ENCODE measurements at places on chromosomes 3 and 15.

DNA sequence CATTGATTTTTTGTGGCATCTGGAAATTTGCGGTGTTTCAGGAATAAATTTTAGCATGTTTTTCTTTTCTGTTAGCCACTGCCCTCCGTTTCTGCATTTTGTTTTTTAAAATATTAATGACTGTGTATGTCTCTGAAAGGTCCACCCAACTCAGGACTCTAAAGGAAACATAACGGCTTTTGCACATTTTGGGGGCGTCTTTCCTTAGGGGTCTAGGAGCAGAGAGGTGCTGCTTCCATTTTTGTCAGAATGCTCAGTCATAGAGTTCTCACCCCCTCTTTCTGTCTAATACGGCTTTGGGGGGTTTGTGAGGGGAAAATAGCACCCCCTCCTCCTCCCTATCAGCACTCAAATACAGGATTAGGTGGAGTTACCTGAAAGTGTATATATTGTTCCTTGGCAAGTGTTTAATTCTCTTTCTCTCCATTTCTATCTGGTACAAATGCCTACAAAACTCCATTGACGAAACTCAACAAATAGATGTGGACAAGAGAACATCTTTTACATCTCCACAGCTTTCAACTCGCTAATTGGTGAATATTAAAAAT is 219.4 kb downstream of the MEIS2 start:
- no peak for DNase-seq

- DNase-seq: no peak
Observed at GRCh38 chr15:94070356-94071295, 160.7 kb upstream of the MCTP2 start.

DNA sequence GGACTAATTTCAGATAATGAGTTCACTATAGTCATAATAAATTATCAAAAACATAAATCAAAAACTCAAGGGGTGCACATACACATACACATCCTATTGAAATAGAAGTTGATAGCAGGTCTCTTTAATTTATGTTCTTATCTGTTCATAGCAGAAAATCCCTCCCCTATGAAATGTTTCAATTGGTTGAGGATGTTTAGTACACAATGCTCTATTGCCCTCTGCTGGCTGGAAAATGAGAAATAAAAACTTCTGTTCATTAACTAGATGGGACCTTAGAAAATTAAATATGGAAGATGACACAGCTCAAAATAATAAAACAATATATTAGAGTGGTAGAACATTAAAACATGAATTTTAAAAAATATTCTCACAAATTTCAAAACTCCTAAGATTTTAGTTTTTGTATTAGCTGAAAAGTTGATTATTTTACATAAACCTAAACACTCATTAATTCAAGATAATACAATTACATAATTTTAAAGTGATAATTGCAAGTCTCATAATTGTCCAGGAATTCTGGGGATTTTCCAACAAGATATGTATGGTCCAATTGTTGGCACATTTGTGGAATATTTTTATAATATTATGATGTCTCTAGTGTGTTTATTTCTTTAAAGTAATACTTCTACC is 735.0 kb downstream of the ROBO1 start:
- DNase-seq: no peak

- DNase-seq: no peak
Observed at GRCh38 chr3:40427045-40427669, 30.0 kb upstream of the RPL14 start.

GRCh38 chr15:57595011-57595866 is 3.5 kb downstream of the MYZAP start:
- DNase-seq: no peak

- DNase-seq: no peak
Observed at GRCh38 chr3:11583638-11584046, 60.1 kb downstream of the VGLL4 start.

- DNase-seq: no peak
Observed at GRCh38 chr3:156594219-156594683, 39.3 kb upstream of the SSR3 start.

DNA sequence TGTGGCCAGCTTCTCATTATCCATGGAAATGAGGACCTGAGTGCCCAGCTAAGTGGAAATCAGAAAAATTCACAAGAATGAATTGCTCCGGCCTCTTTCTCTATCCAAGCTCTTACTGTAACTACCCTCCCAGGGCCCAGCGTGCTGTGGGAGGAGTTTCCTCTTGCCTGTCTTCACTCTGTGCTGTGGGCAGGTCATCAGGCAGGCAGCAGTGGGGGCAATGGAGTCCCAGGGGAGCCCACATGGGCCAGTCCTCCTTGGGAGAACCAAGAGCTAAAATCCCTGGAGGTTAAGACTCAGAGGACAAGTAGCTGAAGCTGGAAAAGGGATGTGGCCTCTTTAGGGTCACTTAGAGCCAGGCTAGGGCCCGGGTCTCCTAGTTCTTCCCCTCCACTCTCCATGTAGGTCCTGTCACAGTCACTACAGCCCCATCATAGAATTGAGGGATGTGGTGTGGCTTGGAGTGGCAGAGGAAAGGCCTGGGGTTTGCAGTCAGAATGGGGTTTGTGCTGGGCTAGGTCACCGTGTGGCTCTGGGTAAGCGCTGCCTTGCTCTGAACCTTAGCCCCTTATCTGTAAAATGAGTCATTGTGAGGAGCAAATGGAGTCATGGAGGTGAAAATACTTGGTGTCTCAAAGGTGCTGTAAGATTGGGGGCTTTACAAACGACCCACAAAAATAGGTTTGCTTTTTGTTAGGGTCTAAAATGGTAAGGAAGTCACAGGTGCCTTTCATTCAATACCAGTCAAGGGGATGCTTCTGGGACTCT is 3.7 kb downstream of the GASK1A start:
- DNase-seq: no peak

DNA sequence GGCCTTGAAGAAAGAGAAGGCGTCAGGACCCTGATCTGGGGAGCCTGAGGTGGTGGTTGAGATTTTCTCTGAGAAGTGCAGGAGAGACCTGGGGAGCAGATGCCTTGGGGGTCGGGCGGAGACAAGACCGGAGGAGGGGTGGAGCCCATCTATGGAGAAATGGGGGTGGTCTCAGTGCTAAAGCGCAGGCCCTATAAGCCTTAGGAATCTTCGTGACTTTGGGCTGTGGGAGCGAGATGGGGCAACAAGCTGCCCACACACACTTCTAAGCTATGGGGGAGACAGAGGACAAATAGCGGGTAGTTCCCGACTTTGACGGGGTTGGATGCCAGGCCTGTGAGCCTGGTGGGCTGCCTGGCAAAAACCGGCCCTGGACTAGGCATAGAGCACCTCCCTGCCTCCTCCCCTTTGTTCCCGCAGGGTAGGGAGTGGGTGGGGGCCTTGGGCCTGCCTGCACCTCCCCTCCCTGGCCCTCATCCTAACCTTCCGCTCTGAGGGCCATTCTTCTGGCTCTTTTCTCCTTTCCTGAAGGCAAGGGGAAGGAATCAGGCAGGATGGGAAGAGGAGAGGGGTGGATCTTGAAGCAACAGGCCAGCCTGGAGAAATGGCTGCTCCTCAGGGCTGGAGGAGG is 880 bp downstream of the NISCH start:
- DNase-seq: no peak

DNA sequence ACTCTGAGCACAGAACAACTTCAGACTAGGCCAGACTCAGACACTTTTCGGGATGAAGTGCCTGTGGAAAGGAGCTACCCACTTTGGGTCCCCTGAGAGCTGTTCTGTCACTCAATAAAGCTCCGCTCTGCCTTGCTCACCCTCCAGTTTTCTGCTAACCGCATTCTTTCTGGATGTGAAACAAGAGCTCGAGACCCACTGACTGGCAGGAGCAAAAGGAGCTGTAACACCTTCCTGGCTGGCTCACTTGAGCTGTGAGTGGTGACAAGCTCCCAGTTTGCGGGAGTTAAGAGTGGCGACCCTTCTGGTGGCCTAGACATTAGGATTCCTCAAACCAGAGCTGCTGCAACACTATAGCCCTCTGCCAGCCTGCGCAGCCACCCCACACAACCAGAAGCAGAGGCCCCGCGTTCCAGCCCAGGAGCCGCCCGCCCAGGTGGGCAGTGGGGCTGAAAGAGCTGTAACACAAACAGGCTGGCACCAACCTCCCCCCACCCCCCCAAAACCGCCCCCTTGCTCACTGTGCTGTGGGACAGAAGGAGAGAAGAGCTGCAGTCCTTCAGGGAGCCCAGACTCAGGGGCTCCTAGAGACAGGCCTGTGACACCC is 1178.1 kb upstream of the GBE1 start:
- DNase-seq: no peak

- DNase-seq: no peak
Observed at GRCh38 chr3:23219117-23219516, 16.0 kb downstream of the UBE2E2 start.

GRCh38 chr3:146555311-146555710 is 10.9 kb upstream of the PLSCR1 start:
- DNase-seq: no peak

GRCh38 chr15:70717237-70717793 is 46.0 kb downstream of the UACA start:
- DNase-seq: no peak

DNA sequence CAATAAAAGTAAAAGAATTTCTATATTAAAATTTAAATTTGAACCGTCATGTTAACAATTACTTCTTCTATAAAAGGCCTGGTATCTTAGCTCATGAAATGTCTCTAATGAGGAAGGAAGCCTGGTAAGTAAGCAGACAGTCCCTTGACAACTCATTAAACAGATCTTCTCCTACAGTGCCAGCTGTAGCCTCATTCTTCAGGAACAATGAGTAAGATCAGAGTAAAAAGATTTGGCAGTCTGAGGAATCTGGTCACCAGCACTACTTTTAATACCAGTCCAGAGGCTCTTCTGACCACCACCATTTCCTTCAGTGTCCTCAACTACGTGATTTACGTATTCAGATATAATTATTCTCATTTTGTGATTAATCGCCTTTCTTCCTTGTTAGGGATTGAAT is 955.0 kb upstream of the ALCAM start:
- no peak for DNase-seq
